ENCODE measurements at places on chromosomes 12 and 14.

- DNase-seq: no peak
These were observed 24.0 kb downstream of the FGF6 start for GRCh38 chr12:4421590-4422031.

- peak; percentile 3 for DNase-seq
These were observed 25.7 kb downstream of the SPTSSA start for GRCh38 chr14:34436118-34436905.

DNA sequence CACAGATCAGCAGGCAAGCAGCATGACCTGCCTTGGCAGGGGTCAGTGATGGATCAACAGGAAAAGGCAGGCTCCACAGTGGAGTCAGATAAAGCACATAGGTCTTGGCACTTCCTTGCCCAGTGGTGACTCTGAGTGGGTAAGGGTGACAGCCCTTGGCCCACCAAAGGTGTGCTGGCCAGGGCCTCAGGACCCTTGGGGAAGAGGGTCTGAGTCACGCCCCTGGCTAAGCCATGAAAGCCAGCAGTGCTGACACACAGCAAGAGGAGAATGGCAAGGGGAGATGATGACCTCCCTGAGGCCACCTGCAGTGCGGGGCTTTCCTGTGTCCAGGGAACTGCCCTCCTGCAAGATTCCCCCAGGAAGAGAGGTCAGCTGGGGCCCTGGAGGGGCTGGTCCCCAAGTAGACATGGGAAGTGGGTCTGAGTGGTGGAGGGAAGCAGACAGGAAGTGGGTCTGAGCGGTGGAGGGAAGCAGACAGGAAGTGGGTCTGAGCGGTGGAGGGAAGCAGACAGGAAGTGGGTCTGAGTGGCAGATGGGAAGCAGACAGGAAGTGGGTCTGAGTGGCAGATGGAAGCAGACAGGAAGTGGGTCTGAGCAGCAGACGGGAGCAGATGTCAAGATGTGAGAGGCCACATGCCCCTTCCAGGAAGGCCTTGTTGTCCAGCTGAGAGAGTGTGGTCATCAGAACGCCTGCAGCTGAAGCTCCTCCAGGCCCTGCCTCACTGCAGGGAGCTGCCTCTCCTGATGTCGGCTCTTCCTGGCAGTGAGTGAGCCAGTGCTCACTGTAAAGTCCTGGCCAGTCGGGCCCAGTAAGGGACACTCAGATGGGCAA lies 34.8 kb downstream of the DIO3 start:
- no peak for DNase-seq

DNA sequence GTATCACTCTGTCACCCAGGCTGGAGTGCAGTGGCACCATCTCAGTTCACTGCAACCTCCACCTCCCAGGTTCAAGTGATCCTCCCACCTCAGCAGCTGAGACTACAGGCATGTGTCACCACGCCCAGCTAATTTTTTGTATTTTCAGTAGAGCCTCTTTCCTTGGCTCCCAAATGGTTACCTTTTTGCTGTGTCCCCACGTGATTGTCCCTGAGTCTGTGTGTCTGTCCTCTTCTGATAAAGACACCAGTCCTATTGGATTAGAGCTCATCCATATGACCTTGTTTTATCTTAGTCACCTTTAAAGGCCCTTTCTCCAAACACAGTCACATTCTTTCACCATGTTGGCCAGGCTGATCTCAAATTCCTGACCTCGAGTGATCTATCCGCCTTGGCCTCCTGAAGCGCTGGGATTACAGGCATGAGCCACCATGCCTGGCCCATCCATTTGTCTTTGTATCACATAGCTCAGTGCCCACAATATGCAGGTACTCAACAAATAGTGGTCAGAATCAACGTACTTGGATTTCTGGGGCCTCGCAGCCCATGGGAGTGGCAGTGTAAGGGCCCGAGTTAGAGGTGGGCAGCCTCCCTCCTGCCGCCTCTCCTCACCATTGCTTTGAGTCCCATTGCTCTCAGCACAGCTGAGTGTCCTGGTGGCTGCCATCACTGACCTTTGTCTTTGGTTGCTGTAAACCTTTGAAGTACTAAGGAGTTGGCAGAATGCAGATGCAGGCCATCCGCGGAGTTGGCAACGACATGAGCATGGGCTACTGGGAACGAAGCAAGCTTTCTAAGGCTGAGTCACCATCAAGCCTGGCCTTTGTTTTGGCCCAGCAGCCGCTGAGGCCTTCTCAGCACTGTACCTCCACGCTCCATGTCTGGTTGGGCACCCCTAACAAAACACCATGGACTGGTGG lies 9.3 kb downstream of the TPCN1 start:
- no peak for DNase-seq

- no peak for DNase-seq
These were observed 52.6 kb downstream of the FZD10 start for GRCh38 chr12:130214686-130215395.

- no peak for DNase-seq
These were observed 295.5 kb downstream of the RMST start for GRCh38 chr12:97758194-97758501.

DNA sequence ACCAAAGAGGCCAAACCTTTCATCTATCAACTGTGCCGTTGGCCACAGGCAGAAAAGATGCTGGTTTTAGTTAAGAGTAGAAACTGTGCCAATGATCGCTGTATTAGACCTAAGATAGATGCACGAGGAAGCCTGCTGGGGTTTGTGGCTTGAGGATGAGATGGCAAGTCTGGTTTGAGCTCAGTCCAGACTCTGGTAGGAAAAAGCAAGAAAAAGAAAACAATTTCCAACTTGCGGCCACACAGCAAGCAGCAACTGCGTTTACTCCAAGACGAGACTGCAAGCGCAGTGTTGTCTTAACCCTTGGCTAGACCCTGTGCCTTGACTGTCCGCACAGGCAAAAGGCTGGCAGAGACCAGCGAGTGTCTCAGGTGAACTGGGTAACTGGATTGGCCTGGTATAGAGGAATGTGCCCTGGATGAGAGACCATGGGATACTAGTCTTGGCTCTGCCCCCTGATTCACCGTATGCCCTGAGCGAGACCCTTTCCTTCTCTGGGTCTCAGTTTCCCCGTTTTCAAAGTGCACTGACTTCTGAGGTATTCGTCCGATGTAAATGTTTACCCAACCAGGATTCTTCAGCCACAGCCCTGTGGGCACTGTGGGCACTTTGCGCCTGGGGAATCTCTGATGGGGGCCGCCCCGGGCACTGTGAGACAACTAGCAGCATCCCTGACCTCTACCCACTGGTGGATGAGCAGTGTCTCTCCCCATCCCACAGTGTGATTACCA lies 113.4 kb downstream of the DICER1 start:
- no peak for DNase-seq

GRCh38 chr12:1562813-1563407 lies 31.5 kb downstream of the FBXL14 start:
- DNase-seq: no peak

- DNase-seq: no peak
These were observed 364.9 kb downstream of the RPS29 start for GRCh38 chr14:49221316-49221715.

DNA sequence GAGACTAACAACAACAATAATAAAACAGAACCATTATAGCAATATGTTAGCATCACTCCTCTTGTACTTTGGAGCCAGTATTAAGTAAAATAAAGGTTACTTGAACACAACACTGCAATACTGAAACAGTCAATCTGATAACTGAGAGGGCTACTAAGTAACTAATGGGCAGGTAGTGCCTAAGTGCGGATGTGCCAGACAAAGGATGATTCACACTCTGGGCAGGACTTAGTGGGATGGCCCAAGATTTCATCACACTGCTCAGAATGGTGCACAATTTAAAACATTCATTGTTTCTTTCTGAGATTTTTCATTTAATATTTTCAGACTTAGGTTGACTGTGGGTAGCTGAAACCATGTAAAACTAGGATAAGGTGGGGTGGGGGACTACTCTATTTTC lies 131.9 kb upstream of the CAND1 start:
- no peak for DNase-seq

- no peak for DNase-seq
These were observed 25.5 kb upstream of the TXNRD1 start for GRCh38 chr12:104189915-104190555.

- DNase-seq: peak; percentile 92
These were observed 249.1 kb upstream of the FAR2 start for GRCh38 chr12:28899951-28900350.

DNA sequence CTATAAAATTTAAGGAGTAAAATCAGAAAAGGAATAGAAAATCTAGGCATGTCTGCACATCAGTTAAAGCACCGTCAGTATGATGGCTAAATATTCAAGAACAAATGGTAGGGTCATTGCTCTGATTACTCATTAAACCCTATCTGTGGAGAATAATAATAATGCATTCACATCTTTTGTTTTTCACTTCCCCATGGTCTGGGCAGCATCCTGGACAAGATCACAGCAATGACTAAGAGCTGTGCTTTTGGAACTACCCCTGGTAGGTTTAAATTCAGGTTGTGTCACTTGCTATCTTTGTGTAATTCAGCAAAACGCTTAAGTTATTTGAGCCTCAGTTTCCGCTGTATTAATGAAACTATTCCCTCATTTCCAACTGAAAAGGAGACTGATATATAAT lies 33.1 kb downstream of the C12orf42 start:
- no peak for DNase-seq

DNA sequence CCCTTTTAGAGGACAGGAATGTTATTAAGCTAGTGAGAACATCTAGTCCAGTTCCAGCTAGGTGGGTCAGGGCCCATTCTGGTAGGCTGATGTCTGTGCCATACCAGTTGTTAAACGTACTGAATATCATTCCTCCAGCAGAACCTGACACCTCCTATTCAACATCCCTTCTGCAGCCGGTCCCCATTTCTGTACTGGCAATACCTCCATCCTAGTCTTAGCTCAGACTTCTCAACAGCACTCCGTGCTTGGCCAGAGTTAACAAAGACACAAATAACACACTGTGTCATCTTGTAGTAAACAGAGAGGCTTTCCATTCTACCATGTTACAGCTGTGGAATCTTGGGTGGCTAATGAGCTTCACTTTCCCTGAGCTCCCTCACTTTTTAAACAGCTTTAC lies 94.3 kb upstream of the PDE3A start:
- no peak for DNase-seq

GRCh38 chr14:53951627-53952303 lies 4.9 kb downstream of the BMP4 start:
- DNase-seq: no peak

GRCh38 chr12:90854136-90854689 lies 100.8 kb downstream of the CCER1 start:
- peak; percentile 69 for DNase-seq

GRCh38 chr12:61542551-61542950 lies 717.7 kb upstream of the USP15 start:
- DNase-seq: no peak

GRCh38 chr14:81511111-81511904 lies 22.3 kb downstream of the SEL1L start:
- DNase-seq: no peak

- no peak for DNase-seq
These were observed 241.8 kb upstream of the ATP2B1 start for GRCh38 chr12:89950421-89950820.

GRCh38 chr12:54356951-54357356 lies 7.3 kb downstream of the GPR84 start:
- DNase-seq: no peak

DNA sequence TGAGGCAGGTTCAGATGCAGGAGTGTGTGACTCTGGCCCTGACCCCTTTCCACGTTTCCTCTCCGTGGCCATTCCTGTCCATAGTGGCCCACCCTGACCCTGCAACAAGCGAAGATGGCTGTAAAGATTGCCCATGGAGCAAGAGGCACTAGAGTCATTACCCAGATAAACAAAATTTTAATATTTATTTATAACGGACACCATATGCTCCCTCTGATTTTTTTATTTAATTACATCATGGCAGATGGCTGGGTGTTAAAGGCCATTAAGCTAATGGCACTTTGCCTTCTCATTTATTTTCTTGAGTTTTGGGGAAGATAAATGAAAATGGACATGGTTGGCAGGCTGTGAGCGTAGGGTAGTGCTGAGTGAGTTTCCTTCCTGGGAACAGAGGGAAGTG lies 58.7 kb downstream of the WSCD2 start:
- DNase-seq: no peak

DNA sequence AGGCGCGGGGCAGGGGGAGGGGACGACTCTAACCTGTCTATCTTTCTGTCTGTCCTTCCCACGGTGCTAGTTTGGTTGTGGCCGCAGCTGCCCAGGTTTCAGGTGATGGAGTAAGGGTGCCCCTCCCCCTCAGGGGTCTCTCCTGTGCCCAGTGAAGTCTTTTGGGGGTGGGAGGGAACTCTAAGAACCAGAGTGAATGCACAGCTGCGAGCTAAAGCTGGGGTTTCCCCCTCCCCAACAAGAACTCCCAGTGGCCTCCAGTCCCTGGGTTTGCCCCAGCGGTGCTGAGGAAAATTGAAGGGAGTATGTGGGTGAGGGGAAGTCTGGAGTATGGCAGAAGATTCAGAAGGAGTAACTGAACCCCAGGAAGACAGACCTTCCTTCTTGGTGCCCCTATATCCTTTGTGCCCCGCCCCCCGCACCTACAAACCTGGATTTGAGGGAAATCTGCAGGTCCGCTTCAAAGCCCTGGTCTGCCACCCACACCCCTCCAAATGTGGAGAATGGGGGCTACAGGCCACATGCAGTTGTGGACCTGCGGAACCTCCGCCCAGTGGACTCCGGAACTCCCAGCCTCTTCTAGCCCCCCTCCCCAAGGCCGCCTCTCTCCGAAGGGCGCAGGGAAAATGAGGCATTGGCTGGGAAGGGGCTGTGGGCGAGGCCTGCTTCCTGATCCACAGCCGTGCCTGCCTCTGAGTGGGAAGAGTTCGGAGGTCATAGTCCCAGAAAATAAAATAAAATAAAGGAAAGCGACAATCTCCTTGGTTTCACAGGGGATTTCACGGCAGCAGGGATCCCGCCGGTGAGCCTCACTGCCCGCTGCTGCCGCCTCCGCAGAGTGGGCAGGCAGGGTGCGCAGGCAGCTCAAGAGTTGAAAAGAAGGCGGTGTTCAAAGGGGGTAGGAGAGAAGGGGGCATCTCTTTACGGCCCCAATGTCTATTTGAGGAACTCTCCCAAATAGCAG lies 3.4 kb upstream of the HOXC9 start:
- DNase-seq: no peak

DNA sequence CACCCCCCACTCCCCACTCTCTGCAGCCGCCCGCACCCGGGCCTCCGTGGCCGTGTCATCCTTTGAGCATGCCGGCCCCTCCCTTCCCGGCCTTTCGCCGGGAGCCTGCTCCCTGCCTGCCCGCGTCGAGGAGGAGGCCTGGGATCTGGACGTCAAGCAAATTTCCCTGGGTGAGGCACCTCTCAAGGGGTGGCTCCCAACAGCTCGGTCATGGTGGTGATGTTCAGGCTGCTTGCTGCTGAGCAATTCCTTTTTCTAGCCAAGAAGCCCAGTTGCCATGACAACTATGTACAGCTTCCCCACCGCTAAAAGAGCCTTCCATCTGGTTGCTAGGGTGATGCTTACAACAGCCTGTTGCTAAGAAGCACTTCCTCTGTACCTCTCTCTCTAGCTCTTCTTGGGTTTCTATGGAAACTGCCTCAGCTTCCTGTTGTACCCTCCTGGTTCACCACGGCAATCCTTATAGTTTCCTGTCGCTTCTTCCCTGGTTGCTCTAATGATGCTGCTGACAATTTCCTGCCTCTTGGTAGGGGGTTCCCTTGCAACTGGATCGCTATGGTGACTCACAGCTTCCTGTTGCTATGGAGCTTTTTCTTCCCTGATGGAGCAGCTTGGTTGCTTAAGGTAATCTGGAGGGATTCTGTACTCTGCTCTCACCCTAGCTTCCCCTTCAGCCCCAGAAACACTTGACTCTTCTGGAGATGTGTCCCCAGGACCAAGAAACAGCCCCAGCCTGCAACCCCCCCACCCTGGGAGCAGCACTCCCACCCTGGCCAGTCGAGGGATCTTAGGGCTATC lies 11.0 kb downstream of the ZNF219 start:
- DNase-seq: peak; percentile 67
